ENCODE measurements at places on chromosomes 7 and 10.

DNA sequence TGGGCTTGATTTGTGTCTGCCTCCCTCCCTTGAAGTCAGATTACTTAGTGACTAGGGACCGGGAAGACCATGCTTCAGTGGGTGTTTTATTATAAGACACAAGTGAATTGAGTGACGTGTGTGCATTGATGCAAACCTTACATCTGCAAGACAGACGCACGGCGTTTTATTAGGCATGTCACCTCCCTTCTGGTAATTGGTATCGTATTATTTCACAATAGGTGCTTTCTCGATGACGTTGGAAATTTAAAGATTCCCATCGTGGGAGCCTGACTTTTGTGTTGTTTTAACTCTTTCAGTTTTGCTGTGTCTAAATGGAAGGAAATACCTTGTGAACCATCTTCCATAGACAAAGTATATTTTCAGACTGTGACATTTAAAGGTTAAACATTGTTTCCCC, 132.6 kb downstream of the INSYN2A start:
- no peak for DNase-seq

- DNase-seq = no peak
Measured at GRCh38 chr10:124266468-124267230, 152.1 kb downstream of the OAT start.

GRCh38 chr7:45978731-45979211, 57.7 kb upstream of the IGFBP3 start:
- DNase-seq = no peak

DNA sequence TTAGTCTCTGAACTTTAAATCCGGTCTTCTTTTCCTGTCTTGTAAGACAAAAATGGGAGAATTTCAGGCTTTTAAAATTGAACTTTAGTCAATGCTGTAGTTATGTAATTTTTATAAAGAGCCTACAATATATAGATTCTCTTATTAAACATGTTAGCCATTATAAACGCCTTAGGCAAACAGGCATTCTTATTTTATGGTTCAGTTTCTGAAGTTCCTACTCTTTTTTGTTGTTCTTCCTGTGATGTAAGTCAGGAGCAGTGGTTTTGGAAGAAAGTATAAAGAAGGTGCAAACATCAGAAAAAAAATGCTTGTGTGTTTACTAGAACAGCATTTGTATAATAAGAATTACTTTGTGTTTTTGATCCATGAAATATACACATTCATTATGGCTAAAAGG, 41.6 kb downstream of the BICC1 start:
- no peak for DNase-seq

DNA sequence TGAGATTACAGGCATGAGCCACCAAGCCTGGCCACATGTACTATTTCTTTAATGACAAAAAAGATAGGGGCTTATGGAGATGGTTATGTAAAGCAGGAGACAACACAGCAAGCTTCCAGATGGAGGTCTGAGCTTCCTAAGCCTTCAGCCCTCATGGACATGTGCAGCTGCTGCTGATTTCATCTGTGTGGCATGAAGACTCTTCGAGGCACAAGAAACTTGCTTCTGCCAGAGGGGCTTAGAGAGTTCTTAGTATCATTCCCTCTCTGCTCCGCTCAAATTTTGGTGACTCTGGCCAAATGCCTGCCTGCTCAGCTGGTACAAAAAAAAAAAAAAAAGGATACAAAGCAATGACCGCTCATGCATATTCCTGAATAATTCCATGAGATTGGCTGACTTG, 552.5 kb downstream of the TYW1 start:
- no peak for DNase-seq

GRCh38 chr7:67842571-67842970, 845.9 kb downstream of the TYW1 start:
- no peak for DNase-seq

- DNase-seq = no peak
Measured at GRCh38 chr7:2321020-2321419, 6.8 kb upstream of the SNX8 start.

DNA sequence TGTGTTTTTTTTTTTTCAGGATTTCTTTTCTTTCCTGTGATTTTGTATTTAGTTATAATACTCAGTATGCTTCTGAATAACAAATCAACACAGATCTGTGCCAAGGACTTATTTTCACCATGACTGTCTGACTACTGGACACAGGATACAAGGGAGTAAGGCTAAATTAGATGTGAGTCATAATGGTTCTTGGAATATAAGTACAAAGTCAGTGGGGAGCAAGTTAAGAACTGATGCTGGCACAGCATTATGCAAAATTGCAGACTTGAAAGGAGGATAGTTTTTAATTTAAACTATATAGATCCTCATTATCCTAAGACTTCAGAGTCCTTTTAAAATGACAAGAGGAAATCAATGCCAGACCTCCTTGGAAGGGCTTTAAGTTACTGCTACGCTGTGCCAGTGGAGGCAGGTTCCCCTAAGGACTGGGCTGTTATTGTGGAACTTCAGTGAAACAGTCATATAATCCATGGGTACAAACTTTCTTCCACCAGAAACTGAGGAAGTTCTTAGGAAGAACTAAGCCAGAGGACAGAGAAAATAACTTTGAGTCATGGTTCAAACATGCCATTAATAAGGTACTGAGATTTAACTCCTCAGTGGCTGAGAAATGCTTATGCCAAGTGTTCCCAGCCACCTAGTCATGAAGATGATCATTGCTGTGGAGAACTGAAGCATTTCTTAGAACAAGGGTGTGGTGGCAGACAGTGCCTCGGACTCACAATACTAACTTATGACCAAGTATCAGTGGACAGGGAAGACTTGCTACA, 531.2 kb downstream of the HTR7 start:
- DNase-seq = no peak

DNA sequence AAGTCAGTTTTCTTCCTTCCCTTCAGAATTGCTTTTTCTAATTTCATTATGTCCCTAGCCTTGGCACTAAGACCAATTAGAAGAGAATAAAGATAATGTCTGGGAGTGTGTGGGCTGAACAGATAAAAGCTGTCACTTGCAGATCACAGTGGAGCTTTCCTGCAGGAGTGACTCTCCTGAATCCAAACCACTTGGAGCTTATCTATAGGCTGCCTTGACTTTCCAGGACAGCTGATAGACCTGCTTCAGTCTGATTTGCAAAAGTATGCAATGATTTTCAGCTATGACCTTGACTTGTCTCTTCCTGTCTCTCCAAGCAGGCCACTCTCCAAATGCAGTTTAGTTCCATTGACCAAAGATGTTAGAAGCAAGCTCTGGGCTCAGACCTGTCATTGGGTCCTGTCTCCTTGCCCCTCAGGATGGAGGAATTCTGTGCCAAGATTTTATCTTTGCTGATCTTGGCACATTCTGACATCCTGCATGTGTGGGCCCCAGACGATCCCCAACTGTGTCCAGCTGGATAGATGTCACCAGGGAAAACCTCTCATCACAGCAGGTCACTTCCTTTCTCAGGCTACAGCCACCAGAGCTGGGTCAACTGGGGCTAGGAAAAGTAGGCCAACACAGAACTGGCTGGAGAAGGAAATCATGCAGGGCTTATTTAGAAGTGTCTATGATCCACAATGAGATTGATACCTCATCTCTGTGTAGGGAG, 120.9 kb upstream of the ZNF438 start:
- no peak for DNase-seq

DNA sequence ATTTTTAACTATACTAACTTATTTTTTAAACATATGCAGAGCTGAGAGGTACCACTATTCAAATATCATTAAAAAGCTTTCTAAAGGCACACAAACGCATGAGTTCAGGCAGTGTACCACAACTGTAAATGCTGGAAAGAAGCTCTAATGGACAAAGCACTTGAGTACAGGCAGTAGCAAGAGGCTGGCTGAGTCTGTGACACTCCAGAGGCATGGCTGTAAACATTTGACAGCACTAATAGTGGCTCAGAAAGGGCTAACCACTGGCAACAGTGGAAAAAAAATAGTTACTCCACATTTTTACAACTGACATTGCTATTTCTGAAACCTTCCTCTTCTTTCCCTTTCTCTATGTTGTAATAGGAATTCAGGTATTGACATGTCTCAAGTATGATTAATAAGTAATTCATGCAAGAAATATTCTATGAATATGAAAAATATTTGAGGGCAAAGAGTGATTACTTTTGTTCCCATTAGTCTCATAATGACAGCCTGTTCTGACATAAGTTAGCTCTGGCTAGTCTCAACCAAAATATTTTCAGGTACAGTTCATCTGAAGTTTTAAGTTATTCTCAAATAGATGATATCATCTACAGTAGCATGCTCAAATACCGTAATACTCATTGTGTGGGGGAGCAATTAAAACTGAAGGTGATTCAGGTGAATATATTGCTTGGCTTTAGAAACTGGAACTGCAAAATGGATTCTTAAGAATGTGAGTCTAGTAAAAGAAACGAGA, 324.0 kb upstream of the POT1 start:
- no peak for DNase-seq

GRCh38 chr7:91137153-91137787, 127.0 kb upstream of the FZD1 start:
- DNase-seq = no peak

GRCh38 chr10:73414230-73414945, 530 bp upstream of the ANXA7 start:
- no peak for DNase-seq

- DNase-seq = no peak
Measured at GRCh38 chr7:150992833-150993302, 2.1 kb downstream of the NOS3 start.

GRCh38 chr7:70886547-70886946, 245.4 kb upstream of the GALNT17 start:
- DNase-seq = no peak

GRCh38 chr10:91339729-91340128, 70.4 kb upstream of the HECTD2 start:
- DNase-seq = no peak

GRCh38 chr7:107955394-107955793, 47.6 kb downstream of the LAMB1 start:
- DNase-seq = no peak

DNA sequence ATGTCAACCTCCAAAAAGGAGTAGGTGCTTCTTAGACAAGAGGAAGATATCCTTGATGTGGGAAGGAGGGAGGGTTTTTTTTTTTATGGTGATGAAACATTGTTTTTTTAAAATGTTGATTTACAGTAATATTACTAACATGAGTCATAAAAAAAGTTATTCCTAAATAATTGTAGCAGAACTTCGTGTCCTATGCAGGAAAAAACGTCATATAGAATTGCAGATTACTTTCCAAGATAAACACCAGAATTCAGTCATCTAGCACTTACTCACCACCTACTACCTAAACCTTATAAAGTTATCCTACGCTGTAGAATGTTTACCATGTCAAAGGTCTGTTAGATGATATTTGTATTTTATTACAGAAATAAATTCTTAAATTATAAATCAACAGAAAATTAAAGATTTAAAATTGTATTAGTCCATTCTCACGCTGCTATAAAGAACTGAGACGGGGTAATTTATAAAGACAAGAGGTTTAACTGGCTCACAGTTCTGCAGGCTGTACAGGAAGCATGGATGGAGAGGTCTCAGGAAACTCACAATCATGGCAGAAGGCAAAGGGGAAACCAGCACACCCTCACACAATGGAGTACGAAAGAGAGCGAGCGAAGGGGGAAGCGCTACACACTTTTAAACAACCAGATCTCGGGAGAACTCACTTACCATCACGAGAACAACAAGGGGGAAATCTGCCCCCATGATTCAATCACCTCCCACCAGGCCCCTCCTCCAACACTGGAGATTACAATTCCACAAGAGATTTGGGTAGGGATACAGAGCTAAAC, 105.2 kb upstream of the NEBL start:
- no peak for DNase-seq

DNA sequence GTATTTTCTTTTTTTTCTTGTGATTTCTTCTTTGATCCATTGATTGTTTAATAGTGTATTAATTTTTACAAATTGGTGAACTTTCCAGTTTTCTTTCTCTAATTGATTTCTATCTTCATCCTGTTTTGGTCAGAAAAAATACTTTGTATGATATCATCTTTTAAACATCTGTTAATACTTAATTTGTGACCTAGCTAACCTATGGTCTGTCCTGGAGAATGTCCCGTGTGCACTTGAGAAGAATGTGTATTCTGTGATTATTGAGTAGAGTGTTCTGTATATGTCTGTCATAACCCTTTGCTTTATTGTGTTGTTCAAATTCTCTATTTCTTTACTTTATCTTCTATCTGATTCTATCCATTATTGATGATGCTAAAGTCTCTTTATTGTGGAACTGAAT, 65.8 kb upstream of the ZEB1 start:
- no peak for DNase-seq

DNA sequence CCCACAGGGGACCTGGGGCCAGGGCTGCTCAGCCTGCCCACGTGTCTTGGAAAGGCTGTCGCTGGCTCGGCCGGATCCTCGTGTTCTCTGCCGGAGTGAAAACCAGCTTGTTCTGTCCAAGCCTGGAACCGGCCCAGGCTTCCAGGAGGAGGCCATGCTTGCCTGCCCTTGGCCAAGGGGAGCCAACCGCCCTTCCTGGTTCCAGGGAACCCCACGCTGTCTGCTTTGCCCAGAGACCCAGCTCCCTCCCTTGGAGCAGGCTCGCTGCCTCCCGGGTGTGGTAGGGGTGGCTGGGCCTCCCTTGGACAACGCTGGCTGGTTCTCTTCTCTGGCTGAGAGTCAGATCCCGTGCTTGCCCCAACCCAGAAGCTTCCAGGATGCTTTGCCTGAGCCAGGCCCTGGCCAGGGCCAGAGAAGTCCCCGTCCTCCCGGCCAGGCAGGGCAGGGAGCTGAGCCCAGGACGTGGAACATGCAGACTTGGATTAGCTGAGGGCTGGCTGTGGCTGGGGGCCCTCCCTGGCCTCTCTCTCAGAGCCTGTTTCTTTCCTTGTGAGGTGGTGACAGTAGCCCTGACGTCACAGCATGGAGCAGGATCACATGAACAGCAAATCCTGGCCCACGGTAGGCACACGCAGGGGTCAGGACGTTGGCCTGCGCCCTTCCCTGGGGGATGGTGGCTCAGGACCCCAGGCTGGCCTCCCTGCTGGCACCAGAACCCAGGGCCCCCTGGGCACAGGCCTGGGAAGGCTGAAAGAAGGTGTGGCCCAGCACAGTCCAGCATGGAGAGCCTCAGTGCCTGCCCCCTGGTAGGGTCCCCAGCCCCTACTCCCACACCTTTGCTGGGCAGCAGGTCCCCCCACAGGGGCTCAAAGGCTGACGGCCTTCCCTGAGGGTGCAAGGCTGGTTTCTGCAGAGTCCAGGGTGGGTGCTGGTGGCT, 67.5 kb downstream of the PWWP2B start:
- DNase-seq = no peak

DNA sequence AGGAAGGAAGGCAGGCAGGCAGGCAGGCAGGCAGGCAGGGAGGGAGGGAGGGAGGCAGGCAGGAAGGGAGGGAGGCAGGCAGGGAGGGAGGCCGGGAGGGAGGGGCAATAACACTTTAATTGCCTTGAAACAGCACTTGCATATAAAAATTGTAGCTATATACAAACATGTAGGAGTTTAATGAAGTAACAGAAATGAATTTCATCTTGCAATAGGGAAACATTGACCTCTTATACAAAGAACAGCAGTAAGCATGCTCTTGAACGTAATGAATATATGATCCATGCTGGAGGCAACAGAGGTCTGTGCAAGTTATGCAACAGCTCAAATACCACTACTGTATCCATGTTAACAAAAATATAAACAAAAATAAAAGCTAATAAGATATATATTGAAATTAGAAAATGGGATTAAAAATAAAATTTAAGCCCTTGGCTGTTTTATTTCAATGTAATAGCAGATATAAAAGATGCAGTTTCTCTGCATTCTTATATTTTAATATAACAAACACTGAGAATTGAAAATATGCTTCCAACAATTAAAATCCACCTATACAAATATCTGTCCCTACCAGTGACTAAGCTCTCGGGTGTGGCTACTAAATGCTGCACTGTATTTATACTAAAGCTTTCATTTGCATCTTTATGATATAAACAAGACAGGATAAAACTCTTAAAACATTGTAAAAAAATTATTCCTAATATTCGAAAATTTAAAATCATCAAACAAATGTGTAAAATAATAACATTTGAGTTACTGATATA, 50.3 kb downstream of the CACNA2D1 start:
- DNase-seq = no peak
